ENCODE measurements at places on chromosomes 2 and 18. TPM values are rescaled to one million over a fixed set of nuclear protein-coding genes. Genes with fewer than 3 reads are reported as not detected.

The FBLN7 gene
- 0.12 TPM for polyA plus RNA-seq

DNA sequence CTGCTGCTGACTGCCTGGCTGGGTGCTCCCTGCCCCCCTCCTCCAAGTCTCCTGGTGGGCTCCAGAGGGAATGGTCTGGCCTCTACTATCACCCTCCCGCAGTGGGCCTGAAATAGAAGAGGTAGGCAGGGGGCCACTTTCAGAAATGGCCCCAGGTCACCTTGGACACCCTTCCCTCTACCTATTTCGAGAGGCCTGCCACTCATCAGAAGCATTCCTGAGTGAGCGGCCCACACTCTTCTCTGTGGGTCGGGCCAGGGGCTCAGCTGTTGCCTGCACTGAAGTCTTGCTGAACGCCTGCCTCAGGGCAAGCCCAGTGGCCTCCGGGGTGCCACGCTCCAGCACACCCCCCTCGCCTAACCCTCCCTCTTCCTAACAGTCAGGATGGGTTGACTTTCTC is 124.9 kb downstream of the TNS1 start:
- DNase-seq = no peak

DNA sequence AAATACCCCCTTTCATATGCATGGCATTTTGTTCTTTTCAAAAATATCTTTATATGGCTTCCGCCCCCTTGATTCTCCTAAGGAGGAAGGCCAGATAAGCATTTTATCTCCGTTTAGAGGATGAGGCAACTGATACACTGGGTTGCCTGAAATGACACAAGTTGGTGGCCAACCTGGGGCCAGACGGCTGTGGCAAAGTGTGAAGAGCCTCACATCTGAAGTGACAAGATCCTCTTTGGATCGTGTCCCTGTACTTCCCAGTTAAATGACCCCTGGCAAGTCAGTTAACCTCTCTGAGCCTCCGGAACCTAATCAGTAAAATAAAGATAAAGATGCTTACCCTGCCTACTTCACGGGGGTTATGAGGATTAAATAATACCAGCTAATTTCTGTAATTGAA is 4.6 kb downstream of the SETBP1 start:
- no peak for DNase-seq

DNA sequence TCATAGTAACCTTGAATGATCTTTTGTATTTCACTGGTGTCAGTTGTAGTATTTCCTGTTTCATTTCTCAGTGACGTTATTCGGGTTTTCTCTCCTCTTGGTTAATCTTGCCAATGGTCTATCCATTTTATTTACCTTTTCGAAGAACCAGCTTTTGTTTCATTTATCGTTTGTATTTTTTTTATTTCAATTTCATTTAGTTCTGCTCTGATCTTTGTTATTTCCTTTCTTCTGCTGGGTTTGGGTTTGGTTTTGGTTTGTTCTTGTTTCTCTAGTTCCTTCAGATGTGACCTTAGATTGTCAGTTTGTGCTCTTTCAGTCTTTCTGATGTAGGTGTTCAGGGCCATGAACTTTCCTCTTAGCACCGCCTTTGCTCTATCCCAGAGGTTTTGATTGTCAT is 36.7 kb downstream of the SP140 start:
- DNase-seq = no peak

- DNase-seq = no peak
Measured at GRCh38 chr2:225740086-225740485, 340.6 kb downstream of the NYAP2 start.

- DNase-seq = no peak
Measured at GRCh38 chr2:105544591-105545377, 145.9 kb upstream of the FHL2 start.

- no peak for DNase-seq
Measured at GRCh38 chr2:11941201-11942177, 195.1 kb downstream of the LPIN1 start.

DNA sequence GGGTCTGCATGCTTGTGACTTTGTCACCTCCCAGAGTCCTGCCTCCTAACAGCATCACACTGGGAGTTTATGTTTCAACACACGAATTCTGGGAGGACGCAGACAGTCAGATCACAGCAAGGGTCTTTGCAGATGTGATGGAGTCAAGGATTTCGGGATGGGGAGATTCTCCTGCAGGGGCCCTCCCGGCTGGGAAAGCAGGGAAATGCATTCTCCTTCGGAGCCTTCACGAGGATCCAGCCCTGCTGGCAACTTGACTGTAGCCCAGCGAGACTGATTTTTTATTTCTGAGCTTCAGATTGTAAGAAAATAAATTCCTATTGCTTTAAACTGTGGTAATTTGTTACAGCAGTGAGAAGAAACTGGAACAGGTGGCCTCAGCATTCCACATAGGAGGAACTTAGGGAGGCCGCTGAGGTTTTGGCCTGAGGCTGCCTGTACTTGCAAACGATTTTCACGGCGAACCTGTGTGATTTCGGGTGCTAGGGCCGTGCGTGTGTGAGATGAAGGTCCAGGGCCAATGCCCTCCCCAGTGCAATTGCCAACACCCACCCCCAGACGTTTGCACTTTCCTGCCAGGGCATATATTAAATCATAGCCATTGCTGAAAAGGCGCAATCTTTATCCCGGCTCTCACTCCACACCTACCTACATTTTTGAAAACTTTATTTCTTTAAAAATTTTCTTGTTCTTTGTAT is 79.8 kb downstream of the ASB1 start:
- DNase-seq = no peak

GRCh38 chr2:103401621-103402020 is 639.8 kb downstream of the TMEM182 start:
- DNase-seq = no peak

DNA sequence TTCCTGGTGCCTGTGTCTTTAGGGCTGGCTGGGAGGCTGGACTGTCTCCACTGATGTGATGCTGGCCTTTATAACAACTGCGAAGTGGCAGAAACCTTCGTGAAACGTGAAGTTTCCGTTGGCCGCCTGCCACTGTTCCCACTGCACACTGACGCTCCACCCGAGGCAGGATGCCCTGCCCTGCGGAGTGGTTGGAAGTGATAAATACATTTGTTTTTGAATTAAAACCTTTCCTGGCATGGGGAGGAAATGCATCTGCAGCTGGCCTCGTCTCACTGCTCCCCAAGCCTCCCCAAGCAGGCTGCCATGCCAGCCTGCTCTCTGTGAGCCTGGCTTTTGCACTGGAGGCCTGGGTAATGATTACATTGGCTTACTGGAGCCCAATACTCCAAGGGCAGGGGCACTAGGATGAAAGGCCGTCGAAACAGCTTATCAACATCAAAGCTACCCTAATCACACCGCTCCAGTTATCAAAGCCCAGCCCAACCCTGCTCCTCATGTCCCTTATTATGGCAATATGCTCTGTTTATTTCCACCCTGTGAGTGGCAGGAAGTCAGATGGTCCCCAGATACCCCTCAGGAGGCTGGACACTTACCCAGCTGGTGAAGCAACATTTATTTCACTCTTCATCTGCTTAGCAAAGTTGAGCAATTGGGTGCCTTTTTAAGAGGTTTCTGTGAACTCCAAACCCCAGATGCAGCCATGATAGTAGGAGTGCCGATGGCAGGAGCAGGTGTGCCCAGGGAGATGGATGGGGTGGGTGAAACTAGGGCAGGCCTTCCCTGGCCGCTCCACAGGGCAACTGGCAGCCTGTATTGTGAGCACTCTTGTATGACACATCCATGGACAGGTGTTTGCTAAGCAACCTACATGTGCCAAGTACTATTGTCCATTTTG is 97.4 kb upstream of the ITGA6 start:
- DNase-seq = no peak

DNA sequence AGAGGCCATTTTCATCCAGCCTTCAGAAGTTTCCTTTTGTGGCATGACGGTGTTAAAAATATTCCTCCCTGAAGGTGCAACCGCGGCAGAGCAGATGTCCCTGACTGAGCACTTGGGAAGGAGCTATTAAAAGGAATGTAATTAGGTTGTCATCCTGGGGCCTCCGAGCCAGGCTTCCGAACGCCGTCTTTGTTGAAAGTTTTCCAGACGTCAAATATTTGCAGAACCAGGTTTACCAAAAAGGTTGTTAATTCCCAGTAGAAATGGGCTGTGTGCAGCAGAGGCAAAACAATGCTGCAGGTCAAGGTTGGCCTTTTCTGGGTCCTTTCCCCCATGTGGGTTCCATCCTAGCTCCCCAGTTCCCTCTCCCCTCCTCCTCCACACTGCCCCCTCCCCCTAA is 110.0 kb upstream of the STPG4 start:
- DNase-seq = no peak

GRCh38 chr2:179233626-179234430 is 30.8 kb downstream of the SESTD1 start:
- DNase-seq = no peak

DNA sequence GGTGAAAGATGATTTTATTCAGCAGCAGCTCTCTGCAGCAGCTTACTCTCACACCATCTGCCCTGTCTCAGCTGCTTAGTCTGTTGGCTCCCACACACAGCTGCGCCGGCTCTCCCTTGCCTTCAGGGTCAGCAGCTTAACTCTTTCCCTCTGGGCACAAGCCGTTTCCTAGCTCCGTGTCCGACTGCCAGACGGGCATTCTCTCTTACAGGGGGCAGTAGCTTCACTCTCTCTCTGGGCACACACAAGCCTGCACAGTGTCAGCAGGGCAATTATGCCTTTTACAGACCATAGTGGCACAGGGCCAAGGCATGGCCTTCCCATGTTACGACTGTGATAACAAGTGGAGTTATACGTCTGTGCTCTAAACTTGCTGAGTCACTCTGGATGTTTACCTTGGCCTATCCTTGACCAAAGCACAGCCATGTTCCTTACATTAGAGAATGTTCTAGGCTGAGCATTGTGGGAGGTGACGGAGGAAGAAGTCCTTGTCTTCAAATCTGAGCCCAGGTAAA is 31.7 kb downstream of the PCARE start:
- no peak for DNase-seq

- DNase-seq = no peak
Measured at GRCh38 chr18:79374408-79375171, 21.1 kb upstream of the NFATC1 start.

DNA sequence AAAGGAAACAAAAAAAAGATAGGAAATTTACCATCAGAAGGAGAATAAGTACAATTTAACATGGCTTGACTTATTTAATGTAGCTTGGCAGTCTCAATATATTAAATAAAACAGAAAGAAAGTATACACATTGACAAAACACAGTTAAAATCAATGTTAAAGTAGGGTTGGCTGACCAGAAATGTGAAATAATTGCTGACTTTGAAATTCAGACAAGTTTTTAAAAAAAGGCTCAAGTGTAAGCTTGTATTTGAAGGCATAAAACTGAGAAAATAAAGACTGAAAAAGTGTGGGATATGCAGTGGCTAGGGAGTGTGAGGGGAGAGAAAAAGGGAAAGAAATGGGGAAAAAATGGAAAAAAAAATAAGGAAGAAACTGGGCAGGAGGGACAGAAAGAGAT is 665.8 kb downstream of the LRP1B start:
- no peak for DNase-seq

The TRABD2A gene
- 0.54 TPM for polyA plus RNA-seq

The LPIN2 gene
- 3.9 TPM for polyA plus RNA-seq

The ANXA4 gene
- polyA plus RNA-seq = 268 TPM

DNA sequence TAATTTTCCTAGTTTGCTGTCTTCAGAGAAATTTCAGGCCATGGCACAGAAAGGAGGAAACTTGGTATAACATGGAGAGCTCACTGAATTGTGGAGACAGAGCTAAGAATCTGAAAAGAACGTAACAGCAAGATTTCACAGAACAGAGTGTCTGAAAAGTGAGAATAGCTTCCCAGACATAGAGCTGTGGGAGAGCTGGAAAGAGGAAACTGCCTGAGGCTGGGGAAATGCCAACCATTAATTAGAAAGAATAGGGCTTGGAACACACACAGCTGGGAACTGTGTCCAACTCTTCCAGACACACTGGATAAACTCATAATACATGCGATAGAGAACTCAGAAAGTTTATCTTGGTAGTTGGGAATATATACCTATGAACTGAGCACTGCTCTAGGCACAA is 51.6 kb upstream of the KYNU start:
- DNase-seq = no peak

DNA sequence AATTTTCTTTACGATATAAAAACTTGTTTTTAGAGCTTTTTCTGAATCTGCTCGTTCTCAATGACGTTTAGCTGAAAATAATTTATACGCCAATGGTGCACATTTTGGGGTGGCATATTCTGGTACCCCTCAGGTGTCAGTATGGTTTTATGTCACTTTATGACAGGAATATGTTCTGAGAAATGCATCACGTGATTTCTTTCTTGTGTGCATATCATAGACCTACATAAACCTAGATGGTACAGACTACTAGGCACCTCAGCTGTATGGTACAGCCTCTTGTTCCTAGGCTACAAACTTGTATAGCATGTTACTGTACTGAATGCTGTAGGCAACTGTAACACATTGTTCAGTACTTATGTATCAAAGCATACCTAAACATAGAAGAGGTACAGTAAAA is 68.2 kb downstream of the TMEM17 start:
- no peak for DNase-seq

The ERBB4 gene
- polyA plus RNA-seq = 0.01 TPM

DNA sequence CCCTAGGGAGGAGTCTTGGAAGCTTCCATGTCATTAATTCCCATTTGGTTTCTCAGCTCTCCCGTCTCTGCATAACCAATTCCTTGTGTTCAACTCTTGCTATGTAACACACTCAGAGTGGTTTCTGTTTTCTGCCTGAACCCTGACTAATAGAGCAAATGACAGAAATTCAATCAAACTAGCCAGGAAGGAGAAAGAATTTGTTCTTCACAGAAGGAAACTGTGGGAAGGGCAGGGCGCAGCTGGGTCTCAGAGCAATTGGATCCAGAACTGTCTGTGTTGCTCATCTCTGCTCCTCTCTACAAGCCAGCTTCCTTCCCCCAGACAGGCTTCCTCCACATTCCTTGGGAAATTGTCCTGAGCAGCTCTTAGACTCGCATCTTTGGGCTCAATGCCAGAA is 269.8 kb downstream of the TNS1 start:
- DNase-seq = no peak

- DNase-seq = no peak
Measured at GRCh38 chr2:205288686-205289085, 393.6 kb upstream of the NRP2 start.

DNA sequence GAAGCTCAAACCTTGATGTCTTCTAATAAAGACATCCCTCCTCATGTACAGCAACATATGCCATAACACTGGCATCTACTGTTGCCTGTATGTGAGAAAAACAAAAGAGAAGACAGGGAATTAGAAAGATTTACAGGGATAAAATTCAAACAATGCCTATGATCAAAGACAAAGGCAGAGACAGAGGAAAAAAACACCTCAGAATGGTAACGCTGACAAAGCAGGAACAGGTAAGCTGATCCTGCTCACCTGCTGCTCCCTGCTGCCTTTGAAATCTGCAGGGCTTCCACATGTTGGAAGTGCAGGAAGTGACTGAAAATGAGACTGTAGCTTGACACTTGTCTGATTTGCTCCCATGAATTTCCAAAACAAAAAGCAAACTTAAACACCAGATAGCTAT is 90.2 kb upstream of the DNAJC10 start:
- no peak for DNase-seq

- DNase-seq = no peak
Measured at GRCh38 chr2:122277956-122278355, 522.5 kb downstream of the TSN start.

GRCh38 chr2:122194546-122194945 is 439.1 kb downstream of the TSN start:
- no peak for DNase-seq

- no peak for DNase-seq
Measured at GRCh38 chr18:51157215-51157614, 40.3 kb downstream of the MEX3C start.

The NEB gene
- polyA plus RNA-seq = 0.16 TPM
